ENCODE measurements at places on chromosomes 11 and 22. TPM values are rescaled to one million over a fixed set of nuclear protein-coding genes. Genes with fewer than 3 reads are reported as not detected.

GRCh38 chr22:40020956-40021355 is 26.2 kb downstream of the FAM83F start:
- H3K27me3 ChIP-seq: peaks cover 2% of the 10 kb centered on the region
- H3K27ac ChIP-seq: no peak overlapping the region
- DNase-seq: no peak
- no peaks in the 10 kb centered on the region for H3K36me3 ChIP-seq

The PGA5 gene
- not detected for polyA plus RNA-seq

DNA sequence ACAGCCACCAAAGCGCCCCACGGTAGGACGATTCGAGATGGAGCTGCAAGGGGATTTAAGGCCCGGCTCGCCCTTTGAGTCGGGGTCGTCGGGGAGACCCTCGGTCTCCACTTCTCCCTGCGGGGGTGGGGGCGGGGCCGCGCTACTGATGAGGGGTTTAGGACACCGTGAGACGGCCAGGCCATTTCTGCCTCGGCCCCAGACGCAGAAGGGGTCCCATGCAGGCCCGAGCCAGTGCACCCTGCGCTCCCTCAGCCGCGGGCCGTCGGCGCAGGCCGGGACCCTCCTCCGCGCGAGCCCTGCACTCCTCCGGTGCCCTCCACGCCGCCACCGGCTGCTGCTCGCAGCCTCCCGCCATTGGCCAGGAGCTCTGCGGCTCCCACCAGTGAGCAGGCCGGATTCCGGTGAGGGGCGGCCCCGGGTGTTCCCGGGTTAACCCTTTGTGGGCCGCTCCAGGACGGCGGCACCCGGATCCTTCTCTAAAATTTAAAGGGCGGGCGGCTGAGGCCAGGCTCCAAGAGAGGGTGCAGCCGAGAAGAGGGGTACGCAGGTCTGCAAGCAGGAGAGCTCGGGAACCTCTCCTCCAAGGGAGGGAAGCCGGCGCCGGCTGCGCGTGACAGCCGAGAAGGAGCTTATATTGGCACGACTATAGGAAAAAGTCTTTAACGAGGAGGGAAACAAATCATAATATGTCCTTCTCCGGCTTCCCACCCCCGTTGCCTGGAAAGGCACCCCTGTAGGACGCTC is 18.0 kb downstream of the CREB3L1 start:
- H3K4me3 ChIP-seq: peak overlapping the region; percentile 75
- DNase-seq: peak; percentile 50
- H3K36me3 ChIP-seq: no peaks in the 10 kb centered on the region
- H3K4me1 ChIP-seq: peaks cover 11% of the 10 kb centered on the region
- H3K27ac ChIP-seq: no peak overlapping the region
- peaks cover 69% of the 10 kb centered on the region for H3K27me3 ChIP-seq

- H3K4me1 ChIP-seq: no peaks in the 10 kb centered on the region
- no peak for DNase-seq
- H3K36me3 ChIP-seq: no peaks in the 10 kb centered on the region
- peaks cover 32% of the 10 kb centered on the region for H3K27me3 ChIP-seq
- no peak overlapping the region for H3K4me3 ChIP-seq
- H3K27ac ChIP-seq: no peak overlapping the region
These were observed 17.4 kb downstream of the FXYD6 start for GRCh38 chr11:117859061-117859460.

DNA sequence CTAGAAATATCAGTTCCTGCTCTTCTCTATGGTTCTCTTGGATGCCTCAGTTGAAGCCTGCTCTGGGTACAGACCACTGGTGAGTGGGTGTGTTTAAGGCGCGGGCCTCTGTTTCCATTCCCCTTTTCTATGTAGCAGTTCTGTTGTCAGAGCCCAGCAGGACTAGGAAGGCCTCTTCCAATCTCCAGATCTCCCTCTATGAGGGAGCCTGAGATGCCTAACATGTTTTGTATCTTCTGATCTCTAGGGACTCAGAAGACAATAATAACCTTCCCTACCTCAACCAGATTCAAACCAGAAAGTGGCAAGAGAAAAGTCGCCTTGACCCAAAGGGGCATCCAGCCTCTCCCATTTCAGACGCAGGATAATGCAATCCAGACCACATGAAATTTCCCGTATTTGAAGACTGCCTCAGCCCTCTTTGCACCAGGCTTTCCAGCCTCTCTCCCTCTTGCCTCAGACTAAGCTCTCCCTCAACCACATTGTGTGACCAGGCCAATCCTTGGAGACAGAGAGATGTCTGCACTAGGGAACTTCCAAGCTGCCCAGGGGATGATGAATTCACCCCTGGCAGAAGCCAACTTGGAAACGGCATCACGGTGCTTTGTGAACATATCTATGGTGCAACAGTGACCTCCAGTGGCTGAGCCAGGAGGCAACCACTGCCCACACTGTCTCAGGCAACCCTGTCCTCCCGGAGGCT is 150.1 kb upstream of the UBASH3B start:
- peak; percentile 21 for DNase-seq
- H3K4me1 ChIP-seq: no peaks in the 10 kb centered on the region
- H3K27ac ChIP-seq: no peak overlapping the region
- no peaks in the 10 kb centered on the region for H3K36me3 ChIP-seq
- no peak overlapping the region for H3K4me3 ChIP-seq

DNA sequence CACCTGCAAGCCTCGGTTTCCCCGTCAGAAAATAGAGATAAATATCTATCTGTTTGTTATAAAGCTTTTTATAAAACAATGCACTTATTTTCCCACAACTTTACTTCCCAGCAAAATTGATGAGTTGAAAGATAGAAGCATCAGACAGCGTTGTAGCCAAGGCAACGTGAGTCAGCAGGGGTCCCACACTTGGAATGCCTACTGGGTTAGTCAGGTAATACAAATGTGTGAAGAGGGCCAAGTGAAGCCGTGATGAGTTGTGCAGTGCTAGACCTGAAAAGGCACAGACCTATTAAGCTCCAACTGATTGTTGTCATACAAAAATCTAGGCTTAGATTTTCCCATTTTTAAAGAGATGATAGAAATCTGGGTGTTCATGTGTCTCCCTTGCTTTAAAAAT is 118.7 kb downstream of the PGR start:
- no peaks in the 10 kb centered on the region for H3K27me3 ChIP-seq
- peak overlapping the region; percentile 64 for H3K4me3 ChIP-seq
- no peaks in the 10 kb centered on the region for H3K36me3 ChIP-seq
- H3K4me1 ChIP-seq: peaks cover 20% of the 10 kb centered on the region
- H3K27ac ChIP-seq: peak overlapping the region; percentile 89

GRCh38 chr11:2708757-2709281 is 9.0 kb upstream of the KCNQ1OT1 start:
- peak overlapping the region; percentile 33 for H3K27ac ChIP-seq
- peaks cover 5% of the 10 kb centered on the region for H3K36me3 ChIP-seq
- H3K4me3 ChIP-seq: no peak overlapping the region
- DNase-seq: no peak
- H3K27me3 ChIP-seq: no peaks in the 10 kb centered on the region

The CYB561A3 gene
- 1,502 TPM for polyA plus RNA-seq

The CUL5 gene
- 48.0 TPM for polyA plus RNA-seq

DNA sequence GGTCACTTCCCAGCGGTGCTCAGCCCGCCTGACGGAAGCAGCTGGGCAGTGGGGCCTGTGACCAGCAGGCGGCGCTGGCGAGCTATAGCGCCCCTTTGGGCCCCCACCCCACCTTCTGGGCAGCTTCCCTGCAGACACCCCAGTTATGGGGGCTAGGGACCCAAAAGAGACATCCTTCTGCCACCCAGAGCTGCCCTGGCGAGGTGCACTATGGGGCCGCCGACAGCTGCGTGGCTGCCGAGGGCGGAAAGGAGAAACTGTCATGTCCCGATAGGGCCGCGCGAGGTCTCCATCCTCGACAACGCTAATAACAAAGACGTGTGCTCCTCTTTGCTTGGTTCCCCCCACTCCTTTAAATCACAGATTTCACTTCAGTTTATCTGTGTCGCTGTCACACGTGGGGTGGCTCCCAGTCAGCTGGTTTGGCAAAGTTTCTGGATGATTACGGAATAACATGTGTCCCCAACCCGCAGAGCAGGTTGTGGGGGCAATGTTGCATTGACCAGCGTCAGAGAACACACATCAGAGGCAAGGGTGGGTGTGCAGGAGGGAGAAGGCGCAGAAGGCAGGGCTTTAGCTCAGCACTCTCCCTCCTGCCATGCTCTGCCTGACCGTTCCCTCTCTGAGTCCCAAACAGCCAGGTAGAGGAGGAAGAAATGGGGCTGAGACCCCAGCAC is 673 bp upstream of the MYO7A start:
- peak overlapping the region; percentile 74 for H3K4me3 ChIP-seq
- no peak overlapping the region for H3K27ac ChIP-seq
- H3K27me3 ChIP-seq: peaks cover 5% of the 10 kb centered on the region
- peak; percentile 41 for DNase-seq
- no peaks in the 10 kb centered on the region for H3K36me3 ChIP-seq
- H3K4me1 ChIP-seq: peaks cover 11% of the 10 kb centered on the region

The SCGB1C1 gene
- polyA plus RNA-seq: not detected

- no peak overlapping the region for H3K4me3 ChIP-seq
- H3K4me1 ChIP-seq: peaks cover 7% of the 10 kb centered on the region
- H3K36me3 ChIP-seq: no peaks in the 10 kb centered on the region
- no peak overlapping the region for H3K27ac ChIP-seq
- no peak for DNase-seq
These were observed 10.8 kb upstream of the ADORA2A start for GRCh38 chr22:24416611-24417010.

DNA sequence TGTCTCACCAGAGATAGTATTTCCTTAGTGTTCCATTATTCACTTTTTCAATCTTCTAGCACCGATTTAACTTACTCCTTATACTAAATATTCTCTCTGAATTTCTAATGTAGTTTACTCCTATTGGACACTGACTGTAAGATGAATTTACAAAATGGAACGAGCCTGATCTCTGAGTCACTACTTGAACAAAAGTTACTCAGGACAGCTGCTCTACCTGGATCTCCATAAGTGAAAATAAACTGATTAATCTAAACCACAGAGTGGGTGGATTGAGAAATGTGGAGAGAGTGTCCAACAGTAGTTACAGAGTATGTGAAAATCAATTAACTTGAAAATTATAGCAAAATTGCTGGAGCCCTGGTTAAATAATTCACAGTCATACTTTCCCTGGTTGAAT is 141.7 kb upstream of the CHORDC1 start:
- H3K36me3 ChIP-seq: no peaks in the 10 kb centered on the region
- H3K27me3 ChIP-seq: no peaks in the 10 kb centered on the region
- H3K27ac ChIP-seq: no peak overlapping the region
- no peaks in the 10 kb centered on the region for H3K4me1 ChIP-seq
- DNase-seq: no peak

- H3K27ac ChIP-seq: peak overlapping the region; percentile 90
- DNase-seq: no peak
- H3K27me3 ChIP-seq: no peaks in the 10 kb centered on the region
These were observed 27.8 kb downstream of the MYH9 start for GRCh38 chr22:36360011-36360410.

GRCh38 chr11:59773083-59773440 is 17.9 kb downstream of the STX3 start:
- H3K27me3 ChIP-seq: no peaks in the 10 kb centered on the region
- no peak overlapping the region for H3K4me3 ChIP-seq
- peaks cover 23% of the 10 kb centered on the region for H3K4me1 ChIP-seq
- peaks cover 6% of the 10 kb centered on the region for H3K36me3 ChIP-seq

The CHADL gene
- not detected for polyA plus RNA-seq

The OR52H1 gene
- not detected for polyA plus RNA-seq

The TRPM5 gene
- polyA plus RNA-seq: not detected

GRCh38 chr11:34632105-34632791 is 11.4 kb downstream of the EHF start:
- no peak overlapping the region for H3K27ac ChIP-seq
- DNase-seq: no peak
- H3K36me3 ChIP-seq: no peaks in the 10 kb centered on the region
- peaks cover 7% of the 10 kb centered on the region for H3K4me1 ChIP-seq
- H3K27me3 ChIP-seq: no peaks in the 10 kb centered on the region
- H3K4me3 ChIP-seq: no peak overlapping the region

The SLC22A8 gene
- not detected for polyA plus RNA-seq

The DNAJC24 gene
- 10.3 TPM for polyA plus RNA-seq

The MMP7 gene
- not detected for polyA plus RNA-seq

The CDC42EP1 gene
- not detected for polyA plus RNA-seq

- DNase-seq: no peak
- H3K27ac ChIP-seq: no peak overlapping the region
- no peaks in the 10 kb centered on the region for H3K4me1 ChIP-seq
- peaks cover 19% of the 10 kb centered on the region for H3K27me3 ChIP-seq
- no peak overlapping the region for H3K4me3 ChIP-seq
These were observed 146.5 kb downstream of the GRIK4 start for GRCh38 chr11:120658071-120658423.

The MRGPRE gene
- not detected for polyA plus RNA-seq

DNA sequence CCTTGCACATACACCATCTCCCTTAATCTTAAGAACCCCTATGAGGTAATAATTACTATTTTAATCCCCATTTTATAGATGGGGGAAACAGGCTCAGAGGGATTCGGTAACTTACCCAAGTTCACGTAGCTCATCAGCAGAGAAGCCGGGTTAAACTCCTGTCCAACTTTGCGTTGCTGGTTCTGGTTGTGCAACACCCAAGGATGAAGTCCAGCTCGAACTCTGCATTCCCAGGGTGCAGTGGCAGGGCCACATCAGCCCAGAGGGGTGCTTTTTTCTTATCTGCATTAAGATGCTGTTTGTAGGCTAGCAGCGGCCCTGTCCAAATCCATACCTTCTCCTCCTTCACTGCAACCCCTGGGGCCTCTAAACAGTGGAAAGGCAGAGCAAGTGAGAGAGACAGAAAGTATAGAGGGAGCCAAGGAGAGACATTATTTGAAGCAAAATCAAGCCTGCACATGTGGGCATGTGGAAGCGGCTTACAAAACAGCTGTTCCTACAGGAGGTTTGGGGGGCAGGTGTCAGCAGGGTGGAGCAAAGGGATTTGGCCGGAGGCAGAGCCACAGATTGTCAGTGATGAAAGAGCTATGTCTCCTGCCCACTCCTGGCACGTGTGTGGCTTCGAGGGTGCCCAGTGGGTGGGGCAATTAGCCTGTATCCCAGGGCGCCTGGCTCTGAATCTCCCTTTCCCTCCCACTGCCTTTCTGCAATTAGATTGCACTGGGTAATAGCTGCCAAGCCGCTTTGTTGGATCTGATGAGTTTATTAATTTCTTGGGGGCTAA is 129.5 kb upstream of the TBCEL start:
- peaks cover 49% of the 10 kb centered on the region for H3K27me3 ChIP-seq
- no peak overlapping the region for H3K4me3 ChIP-seq
- H3K36me3 ChIP-seq: no peaks in the 10 kb centered on the region
- no peak for DNase-seq

GRCh38 chr11:8291421-8292350 is 28.0 kb upstream of the LMO1 start:
- no peaks in the 10 kb centered on the region for H3K4me1 ChIP-seq
- DNase-seq: no peak
- H3K4me3 ChIP-seq: no peak overlapping the region
- peaks cover 6% of the 10 kb centered on the region for H3K27me3 ChIP-seq
- H3K36me3 ChIP-seq: no peaks in the 10 kb centered on the region
- H3K27ac ChIP-seq: no peak overlapping the region

The TEX54 gene
- 6.3 TPM for polyA plus RNA-seq
